ENCODE measurements at places on chromosomes 1 and 21.

DNA sequence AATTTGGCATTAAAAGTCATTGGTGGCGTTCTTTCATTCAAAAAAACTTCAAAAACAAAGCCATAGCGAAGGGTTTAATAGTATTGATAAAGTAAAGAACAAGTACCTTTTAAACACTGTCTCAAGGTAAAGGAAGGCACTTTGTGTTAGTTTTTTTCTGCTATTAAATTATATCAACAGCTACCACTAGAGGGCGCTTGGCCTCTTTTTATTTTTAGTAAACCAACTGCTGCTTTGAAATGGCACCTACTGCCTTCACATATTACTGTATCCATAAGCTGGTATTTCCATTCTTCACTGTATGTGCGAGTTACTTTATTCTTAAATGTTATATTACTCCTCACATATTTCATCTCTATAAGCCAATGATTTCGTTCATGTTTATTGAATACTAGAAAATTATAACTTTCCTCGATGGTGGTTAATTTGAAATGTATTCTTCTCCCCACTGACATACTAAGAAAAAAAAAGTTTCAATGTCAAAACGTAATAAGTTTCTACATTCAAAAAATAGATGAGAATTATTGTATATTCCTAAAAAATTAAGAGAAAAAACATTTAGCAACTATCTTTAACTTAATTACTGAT, 125.7 kb upstream of the CXADR start:
- DNase-seq: no peak

DNA sequence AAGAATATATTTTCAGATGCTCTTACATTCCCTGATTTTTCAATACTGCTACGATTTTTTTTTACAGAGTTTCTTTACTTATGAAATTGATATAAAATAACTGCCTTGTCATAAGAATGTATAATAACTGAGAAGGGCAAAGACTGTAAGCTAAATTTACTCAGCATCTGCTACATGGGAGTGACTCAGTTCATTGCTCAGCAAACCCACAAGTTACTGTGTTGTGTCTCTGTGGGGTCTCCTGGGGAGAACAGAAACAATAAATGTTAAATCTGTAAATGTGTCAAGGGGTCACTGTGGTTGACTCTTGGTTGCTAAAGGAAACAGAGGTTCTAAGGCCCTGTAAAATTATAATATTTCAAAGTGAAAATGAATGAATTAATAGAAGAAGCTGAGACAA, 210.3 kb upstream of the CACYBP start:
- no peak for DNase-seq

DNA sequence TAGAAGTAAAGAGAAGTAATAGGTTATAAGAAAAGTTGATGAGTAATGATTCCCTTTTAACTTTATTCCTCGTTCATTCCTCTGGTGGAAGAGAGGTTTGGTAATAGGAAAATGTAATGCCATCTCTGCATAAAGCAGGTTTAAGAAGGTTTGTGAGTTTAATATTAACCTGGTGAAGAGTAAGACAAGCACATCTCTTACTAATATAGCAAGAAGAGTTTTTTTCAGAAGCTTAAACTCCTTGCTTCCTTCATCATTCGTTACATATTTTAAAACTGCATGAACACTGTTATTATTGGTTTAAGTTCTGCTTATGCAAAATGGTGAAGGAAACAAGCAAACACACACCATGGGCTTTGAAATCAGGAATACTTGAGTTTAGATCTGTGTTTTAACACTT, 9.2 kb upstream of the PLA2G4A start:
- no peak for DNase-seq

GRCh38 chr1:55468142-55468795, 253.1 kb upstream of the USP24 start:
- DNase-seq: no peak

- no peak for DNase-seq
Observed at GRCh38 chr1:117719004-117719403, 113.2 kb downstream of the TENT5C start.

DNA sequence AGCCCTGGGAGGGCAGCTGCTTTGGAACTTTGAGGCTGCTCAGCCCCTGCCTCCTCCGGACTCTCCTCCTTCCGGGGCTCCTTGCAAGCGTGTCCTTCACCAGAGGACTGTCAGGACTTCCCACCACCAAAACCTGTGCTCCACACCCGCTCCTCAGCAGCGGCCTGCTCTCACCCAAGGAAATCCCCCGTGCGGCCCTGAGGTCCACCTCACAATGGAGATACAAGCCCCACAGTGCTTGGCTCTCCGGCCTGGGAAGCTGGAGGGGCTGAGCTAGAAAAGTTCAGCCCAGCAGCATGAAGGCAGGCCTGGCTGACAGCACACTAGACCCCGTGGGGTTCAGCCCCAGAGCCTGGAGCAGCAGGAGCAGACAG, 33.6 kb downstream of the PGBD5 start:
- DNase-seq: no peak

DNA sequence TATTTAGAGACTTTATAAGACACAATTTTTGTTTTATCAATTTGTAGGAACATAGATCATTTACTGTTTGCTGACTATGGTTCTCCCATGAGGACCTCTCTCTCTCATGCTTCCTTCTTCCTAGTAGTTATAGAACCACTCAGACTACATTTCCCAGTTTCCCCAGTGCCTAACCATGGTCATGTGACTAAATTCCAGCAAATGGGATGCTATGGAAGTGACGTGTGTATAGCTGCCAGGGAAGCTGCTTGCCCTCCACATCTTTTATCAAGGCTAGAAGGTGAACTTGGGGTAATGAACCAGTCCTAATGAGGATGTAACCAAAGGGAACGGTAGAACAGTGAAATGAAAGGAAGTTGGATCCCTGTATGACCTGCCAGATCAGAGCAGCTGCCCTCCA, 184.0 kb downstream of the MIS18A start:
- no peak for DNase-seq

GRCh38 chr21:16644685-16645084, 868.2 kb upstream of the CXADR start:
- no peak for DNase-seq

- no peak for DNase-seq
Observed at GRCh38 chr1:84301785-84302385, 377 bp downstream of the SAMD13 start.

DNA sequence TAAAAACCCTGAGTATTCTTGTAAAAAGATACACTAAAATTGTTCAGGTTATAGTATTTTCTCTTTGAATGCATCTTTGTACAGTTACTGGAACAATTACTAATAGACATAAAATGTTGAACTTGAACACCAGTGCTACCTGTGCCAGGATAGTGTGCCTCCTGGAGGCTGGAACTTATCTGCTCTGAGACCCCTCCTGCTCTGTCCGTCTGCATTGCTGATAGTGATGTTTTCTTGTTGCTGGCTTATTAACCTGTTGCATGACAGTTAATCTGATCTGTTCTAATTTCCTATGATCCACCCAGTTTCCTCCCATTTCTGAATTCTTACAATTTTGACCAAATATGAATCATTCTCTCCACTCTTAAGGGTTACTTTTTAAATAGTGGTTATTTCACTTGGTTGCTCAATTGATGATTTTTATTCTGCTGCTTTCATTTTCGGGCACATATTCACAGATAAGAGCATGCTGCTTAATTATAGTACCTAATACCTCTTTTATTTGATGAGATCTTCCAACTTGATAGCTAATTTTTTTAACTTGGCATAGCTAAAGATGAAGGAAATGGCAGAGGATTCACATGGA, 101.4 kb downstream of the CC2D1B start:
- DNase-seq: no peak

GRCh38 chr1:58551186-58552140, 4.9 kb upstream of the OMA1 start:
- no peak for DNase-seq

- DNase-seq: no peak
Observed at GRCh38 chr1:36796733-36797132, 237.6 kb downstream of the GRIK3 start.

DNA sequence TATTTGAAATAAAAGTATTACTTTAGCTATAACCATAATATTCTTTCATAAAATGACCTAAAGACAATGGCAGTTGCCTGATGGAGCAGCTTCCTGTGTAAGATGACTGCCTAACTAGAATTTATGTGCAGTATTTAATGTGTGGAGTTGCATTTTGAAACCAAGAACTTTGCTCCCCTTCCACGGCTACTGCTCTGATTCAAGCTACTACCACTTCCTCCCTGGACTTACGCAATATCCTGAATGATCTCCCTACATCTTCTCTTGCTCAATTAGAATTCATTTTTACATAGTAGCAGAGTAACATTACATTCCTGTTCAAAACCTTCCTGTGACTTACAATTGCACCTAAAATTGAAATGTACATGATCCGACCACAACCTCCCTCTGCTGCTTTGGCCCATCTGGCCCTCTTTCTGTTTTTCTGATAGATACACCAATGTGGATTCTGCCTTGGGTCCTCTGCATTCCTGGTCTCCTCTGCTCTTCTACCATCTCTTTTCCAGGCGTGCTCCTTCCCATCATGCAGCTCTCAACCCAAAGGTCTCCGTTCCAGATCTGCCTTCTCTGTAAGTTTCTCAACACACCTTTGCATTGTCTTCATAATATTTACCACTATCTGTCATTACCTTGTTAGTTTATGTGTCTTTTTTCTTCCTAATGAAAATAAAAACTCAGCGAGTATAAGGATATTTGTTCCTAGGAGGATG, 47.4 kb upstream of the USP25 start:
- DNase-seq: no peak

DNA sequence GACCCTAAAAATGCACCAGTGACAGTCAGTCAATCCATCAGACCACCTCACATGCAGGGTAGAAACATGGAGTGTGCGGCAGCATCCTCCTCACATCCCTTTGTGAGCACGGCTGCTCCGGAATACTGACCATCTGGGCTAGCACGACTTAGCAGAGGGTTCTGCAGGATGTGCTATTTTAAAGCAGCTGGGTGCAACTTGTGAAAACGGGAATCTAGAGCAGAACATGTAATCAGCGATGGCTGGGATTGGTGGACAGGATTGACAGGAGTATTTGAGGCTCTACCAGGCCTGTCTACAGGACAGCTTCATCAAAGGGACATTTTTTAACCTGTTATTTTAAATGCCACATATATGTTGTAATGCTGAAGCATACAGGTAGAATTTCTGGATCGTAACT, 16.8 kb upstream of the PLEKHM2 start:
- peak; percentile 5 for DNase-seq

- DNase-seq: no peak
Observed at GRCh38 chr1:151193856-151194255, 3.9 kb upstream of the VPS72 start.

DNA sequence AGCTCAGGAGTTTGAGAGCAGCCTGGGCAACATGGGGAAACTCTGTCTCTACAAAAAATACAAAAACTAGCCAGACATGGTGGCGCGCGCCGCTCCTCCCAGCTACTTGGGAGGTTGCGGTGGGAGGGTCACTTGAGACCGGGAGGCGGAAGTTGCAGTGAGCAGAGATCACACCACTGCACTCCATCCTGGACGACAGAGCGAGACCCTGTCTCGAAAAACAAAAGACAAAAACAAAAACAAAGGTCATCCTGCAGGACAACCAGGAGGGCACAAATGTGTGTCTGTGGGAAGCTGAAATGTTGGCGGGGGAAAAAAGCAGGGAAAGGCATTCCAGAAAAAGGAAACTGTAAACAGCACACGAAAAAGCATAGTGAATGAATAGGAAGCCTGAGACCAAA, 104.1 kb upstream of the HNRNPU start:
- DNase-seq: no peak

DNA sequence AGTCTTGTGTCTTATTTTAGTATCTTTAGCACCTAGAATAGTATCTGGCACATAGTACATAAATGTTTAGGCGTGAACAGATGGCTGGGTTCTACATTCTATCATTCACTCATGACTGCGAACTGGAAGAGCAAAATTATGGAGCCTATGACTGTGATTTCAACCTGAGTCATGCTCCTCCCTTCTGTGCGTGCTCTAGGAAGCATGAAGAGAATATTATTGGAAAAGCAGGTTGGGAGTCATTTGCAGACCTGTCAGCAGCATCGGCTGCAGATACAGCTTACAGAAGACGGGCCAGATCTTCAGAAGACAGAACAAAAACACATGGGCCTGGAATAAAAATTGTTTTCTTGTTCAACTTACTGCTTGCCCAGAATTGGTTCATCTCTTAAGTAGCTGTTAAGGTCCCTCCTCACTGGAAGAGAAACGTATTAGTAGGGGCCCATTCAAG, 344.0 kb upstream of the USP24 start:
- no peak for DNase-seq

DNA sequence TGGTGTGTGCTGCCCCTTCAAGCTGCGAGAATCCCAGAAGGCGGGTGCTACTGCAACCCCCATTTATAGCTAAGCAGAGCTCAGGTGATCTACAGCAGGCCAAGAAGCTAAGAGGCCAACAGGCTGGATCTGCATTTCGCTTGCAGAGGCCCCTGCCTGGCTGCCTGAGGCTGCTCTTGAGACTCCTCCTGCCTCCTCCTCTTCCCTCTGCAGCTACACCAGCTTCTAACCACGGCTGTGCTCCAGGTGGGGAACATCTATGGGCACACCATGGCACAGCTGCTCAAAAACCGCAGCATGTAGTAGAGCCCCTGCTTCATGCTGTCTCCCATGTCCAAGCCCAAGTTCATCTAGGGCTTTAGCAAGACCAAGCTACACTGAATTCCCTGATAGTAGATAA, 72.9 kb upstream of the ZNF678 start:
- no peak for DNase-seq

DNA sequence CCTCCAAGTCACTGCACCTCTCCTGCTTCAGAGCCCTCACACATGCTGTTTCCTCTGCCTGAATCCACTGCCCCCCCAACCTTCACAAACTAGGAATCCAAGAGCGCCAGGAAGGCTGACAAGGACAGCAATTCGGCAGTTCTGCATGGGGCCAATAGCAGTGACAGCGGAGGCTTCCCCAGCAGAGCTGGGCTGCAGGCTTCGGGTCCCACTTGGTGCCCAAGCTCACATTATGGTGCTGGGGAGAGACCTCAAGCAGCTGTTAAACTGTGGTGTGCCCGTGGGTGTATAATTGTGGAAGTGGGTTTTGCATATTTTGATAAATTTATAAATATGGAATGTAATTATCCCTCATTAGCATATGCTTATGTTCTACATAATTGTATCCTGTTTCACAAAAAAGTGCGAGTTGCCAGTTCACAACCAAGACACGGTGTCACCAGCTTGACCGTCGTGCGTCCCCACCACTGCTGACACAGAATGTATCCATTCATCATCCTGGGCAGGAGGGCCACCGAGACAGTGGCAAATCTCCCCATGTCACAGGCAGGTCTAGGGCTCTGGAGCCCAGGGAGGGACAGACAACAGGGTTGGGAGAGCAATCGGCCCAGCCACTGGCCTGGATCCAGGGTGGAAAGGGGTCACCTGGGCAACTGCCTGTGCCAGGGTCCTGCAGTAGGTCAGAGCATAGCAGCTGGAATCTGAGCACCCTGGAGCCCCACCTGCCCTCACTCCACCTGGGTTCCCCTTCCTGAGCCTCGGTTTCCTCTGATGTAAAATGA, 81.6 kb downstream of the MATN1 start:
- no peak for DNase-seq
